Pulmonary artery endothelial cell (primary cell): ENCODE measurements at places on chromosomes 3 and 15. TPM values are rescaled to one million over a fixed set of nuclear protein-coding genes. Genes with fewer than 3 reads are reported as not detected.

Gene GRIP2
- total RNA-seq, result 0.04 TPM in 1 of 2 replicates, not detected in the other

- no peak for DNase-seq
Observed at GRCh38 chr3:70554170-70554569, 241.7 kb upstream of the MDFIC2 start.

GRCh38 chr3:167684388-167684993 is 30.7 kb upstream of the WDR49 start:
- DNase-seq, result peak; percentile 20

- DNase-seq, result no peak
Observed at GRCh38 chr3:151224268-151224866, 21.4 kb upstream of the GPR171 start.

DNA sequence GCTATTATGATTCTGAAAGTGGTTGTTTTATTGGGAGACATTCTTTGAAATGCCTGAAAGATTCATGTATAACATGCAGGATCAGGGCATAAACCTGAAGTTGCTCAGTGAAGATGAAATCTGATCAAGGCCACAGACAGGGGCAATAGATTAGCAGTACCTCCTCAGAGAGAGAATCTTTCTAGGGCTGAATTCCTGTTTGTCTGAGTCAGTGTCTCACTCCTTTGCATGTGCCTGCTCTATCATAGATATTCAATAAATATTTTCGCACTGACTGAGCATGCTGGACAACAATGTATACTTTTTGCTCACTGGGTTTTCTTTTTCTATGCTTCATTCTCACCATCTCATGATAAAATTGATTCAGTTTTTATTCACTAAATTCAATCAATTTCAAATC is 49.8 kb upstream of the PFN2 start:
- no peak for DNase-seq
